ENCODE measurements at places on chromosomes 13 and 19.

GRCh38 chr13:33610438-33611120, 207.4 kb upstream of the RFC3 start:
- peak; percentile 60 for DNase-seq

- DNase-seq = no peak
Measured at GRCh38 chr13:97498419-97498818, 64.5 kb downstream of the RAP2A start.

GRCh38 chr13:113113846-113114271, 8.3 kb downstream of the F7 start:
- no peak for DNase-seq

GRCh38 chr13:69600811-69601210, 506.8 kb upstream of the ATXN8OS start:
- no peak for DNase-seq

GRCh38 chr13:70108356-70109105, at the start of gene KLHL1:
KLHL1 (minus strand) TSS chr13:70108452; CDS start chr13:70107699, 753 bp downstream.
- no peak for DNase-seq

DNA sequence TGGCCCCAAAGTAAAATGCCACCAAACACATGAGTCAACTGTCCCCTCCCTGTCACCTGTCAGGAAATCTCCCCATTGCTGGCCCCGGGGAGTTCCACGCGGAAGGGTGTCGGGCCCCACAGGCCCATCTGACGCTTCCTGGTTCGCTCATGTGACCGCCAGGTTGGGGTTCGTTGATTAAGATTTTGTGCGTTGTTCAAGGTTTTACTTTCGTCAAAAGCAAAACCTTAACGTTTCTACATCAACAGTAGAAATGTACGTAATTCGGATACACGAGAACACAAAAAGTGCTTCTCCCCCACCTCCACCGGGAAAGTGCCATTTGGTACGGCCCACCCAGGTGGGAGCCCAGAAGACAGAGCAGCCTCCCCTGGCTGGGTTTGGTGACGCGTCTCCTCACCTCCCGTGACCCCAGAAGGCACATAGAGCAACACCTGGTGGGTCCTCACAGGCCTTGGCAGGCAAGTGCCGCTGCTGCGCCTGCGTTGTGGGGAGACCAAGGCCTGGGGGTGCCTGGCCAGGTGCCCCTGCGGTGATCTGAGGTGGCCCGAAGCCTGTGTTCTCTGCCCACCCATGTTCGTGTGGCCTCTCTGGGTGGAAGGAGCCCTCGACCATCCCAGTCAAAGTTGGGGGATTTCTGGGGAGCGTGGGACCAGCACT, 161.6 kb downstream of the KDM4B start:
- DNase-seq = no peak

DNA sequence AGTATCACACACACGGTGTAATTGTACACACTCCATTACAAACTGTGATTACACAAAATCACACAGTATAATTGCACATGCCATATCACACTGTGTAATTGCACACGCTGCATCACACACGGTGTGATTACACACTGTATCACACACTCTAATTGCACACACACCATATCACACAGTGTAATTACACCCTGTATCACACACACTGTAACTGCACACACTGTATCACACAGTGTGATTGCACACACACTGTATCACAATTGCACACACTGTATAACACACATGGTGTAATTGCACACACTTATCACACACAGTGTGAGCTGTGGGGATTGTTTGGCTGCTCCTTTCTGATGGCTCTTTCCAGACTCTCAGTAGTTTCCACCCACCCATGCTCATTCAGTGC, 162.6 kb upstream of the SGCG start:
- DNase-seq = no peak

- no peak for DNase-seq
Measured at GRCh38 chr19:45752639-45753038, 16.4 kb downstream of the SIX5 start.

- peak; percentile 60 for DNase-seq
Measured at GRCh38 chr19:18292810-18293641, 11.6 kb upstream of the JUND start.

GRCh38 chr13:107942030-107942617, 273.2 kb downstream of the LIG4 start:
- no peak for DNase-seq

- DNase-seq = no peak
Measured at GRCh38 chr13:36619535-36619934, 54.3 kb upstream of the SERTM1 start.

GRCh38 chr19:13043285-13043684, 48.0 kb downstream of the NFIX start:
- DNase-seq = no peak

DNA sequence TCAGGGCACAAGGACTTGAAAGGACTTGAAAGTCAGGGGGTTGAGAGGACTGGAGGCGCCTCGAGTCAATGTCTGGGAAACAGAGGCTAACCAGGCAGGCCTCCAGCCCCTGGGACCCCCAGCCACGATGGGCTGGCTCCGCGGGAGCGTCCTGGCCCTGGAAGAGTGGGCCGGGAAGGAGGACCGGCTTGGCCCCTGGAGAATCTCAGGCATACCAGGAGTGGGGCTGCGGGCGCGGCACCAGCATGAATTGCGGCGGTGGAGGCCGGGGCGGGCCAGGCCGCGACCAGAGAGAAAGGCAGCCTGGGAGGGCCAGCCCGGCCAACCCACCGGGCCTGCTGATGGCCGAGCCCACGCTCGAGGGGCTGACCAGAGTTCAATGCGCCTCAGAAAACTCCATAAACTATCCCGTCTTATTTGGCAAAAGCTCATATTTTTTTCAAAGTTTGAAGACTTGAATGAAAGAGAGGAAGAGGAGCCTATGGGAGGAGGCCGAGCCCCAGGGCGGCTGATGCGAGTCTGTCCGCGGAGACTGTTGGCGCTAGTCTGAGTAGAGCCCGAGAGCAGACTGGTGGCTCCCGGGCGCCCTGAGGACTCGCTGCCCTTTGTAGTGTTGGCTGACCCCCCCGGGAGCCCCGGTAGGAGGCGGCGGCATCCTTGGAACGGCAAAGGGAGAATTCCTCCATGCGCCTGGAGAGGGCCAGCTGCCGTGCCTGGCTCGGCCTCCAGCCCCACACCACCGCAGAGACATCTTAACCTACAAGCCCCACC, 68.0 kb downstream of the MLLT1 start:
- DNase-seq = no peak
